Right renal pelvis (tissue), 4 donors: ENCODE measurements at places on chromosomes 11 and 22. TPM values are rescaled to one million over a fixed set of nuclear protein-coding genes. Genes with fewer than 3 reads are reported as not detected.

GRCh38 chr11:102384419-102385079, 37.5 kb downstream of the BIRC2 start:
- no peak for DNase-seq

GRCh38 chr11:94309757-94310156, 5.4 kb downstream of the IZUMO1R start:
- DNase-seq = no peak

The NPAS4 gene
- polyA plus RNA-seq = 0.30 TPM

DNA sequence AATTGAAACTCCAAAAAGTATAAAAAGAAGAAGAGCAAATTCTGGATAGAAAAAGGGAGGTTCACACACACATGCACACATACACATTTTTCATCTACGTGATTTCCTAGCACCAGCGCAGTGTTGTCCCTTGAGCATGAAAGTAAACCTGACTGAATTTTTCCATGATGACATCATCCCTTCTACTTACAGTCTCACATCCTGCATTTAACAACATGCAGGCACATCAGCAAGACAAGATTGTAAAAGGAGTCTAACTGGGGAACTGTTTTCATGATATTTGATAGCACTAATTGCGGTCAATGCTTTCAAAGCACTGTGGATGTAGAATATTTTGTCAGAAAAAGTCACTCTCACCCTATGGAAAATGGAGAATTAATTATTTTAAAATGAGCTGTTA, 36.6 kb downstream of the GAS2 start:
- peak; percentile 38 for DNase-seq

DNA sequence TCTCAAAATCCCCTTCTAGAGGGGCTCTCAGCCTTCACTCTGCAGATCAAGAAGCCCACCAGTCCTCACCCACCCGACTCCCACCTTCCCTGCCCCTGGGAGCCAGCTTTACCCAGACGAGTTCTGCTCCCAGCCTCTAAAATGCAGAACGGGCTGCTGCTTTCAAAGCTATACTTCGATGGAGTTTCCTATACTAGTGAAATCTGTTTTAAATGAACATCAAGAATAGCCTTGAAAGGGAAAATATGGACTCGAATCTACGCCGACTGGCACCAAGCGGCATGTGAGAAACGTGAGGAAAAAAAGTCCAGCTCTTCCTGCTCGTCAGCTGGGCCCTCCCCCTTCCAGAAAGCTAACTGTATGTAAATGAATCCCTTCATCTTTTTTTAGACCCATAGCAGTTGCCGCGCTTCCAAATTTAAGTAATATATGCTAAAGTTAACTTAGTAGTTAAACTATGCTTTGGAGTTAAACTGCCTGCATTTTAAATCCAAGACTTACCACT, 211.7 kb downstream of the NTM start:
- DNase-seq = no peak

The IFITM10 gene
- 0.27 TPM for polyA plus RNA-seq
